ENCODE measurements at places on chromosomes 2 and 18.

DNA sequence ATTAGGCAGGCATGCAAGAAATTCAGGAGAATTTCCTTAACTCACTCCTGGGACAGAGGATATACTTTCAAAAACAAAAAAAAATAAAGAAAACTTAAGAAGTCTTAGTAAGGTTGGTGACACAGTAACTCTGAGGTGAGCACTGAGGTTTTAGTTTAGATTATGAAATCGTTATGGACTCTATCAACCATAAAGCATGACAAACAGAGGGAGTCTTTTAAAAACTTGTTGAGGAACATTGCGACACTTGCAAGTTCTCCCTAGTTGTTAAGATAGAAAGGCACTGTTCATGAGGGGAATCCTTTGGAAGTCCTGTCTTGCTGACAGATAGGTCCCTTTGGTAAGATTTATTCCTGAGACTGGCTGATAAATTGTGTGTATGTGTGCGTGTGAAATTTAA lies 194.3 kb upstream of the ERBB4 start:
- no peak for DNase-seq

- DNase-seq = no peak
Observed at GRCh38 chr2:207750345-207750744, 19.4 kb downstream of the FZD5 start.

- peak; percentile 44 for DNase-seq
Observed at GRCh38 chr2:236745420-236746210, 176.0 kb downstream of the ACKR3 start.

GRCh38 chr18:27605107-27605834 lies 420.2 kb upstream of the CHST9 start:
- DNase-seq = peak; percentile 6

GRCh38 chr2:153232464-153232863 lies 246.1 kb downstream of the RPRM start:
- DNase-seq = no peak

DNA sequence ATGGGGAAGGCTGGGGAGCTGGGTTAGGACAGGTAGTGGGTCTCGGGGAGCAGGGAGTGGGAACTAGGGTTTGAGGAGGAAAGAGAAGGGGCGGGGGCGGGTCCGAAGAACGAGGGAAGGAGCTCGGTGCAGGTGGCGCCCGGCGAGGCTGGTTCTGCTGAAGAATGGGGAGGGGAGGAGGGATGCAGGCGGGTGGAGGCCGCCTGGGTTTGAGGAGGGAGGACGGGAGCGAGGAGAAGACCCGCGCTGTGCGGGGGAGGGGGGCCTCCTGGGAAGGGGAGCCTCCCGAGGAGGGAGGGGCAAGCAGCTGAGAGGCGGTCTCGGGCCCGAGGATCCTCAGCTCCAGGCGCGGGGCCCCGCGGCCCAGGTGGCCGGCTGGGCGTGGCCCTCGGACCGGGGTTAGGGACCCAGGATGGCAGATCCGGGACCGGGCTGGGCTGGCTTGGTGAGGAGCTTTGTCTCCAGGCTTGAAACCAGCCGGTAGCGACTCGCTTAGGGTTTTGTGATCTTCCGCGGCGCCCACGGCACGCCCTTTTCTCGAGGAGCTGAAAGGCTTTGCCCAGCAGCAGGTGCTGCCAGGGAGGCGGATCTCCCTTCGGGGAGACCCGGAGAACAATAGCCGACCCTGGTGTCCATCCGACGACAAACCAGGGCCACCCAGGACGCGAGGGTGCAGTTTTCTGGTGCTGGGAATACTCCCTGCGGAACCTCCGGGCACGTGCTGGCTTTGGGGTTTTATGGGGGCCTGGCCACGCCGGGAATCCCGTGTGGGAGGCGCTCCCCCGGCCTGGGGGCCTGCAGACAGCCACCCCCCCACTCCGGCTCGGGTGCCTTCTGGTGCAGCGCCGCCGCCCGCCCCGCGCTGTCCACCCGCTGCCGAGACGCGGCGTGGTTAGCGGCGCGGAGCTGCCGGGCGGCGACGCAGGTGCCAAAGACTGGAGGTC lies 1.4 kb downstream of the DPYSL5 start:
- DNase-seq = peak; percentile 37

- no peak for DNase-seq
Observed at GRCh38 chr2:40302751-40303325, 149.1 kb downstream of the SLC8A1 start.

DNA sequence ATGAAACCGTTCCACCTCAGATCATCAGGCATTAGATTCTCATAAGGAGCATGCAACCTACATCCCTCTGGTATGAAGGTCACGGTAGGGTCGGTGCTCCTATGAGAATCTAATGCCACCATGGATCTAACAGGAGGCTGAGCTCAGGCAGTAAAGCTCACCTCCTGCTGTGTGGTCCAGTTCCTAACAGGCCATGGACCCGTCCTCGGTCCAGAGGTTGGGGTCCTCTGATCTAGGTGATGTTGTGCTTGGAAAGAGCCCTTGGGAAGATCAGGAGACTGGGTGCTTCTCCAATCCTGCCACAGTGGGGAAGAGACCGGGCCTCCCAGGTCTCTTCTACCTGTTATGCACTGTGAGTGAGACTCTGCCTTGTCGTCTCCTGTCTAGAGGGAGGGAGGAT lies 104.6 kb downstream of the ACKR3 start:
- no peak for DNase-seq

- no peak for DNase-seq
Observed at GRCh38 chr2:174656676-174657176, 59.1 kb upstream of the WIPF1 start.

DNA sequence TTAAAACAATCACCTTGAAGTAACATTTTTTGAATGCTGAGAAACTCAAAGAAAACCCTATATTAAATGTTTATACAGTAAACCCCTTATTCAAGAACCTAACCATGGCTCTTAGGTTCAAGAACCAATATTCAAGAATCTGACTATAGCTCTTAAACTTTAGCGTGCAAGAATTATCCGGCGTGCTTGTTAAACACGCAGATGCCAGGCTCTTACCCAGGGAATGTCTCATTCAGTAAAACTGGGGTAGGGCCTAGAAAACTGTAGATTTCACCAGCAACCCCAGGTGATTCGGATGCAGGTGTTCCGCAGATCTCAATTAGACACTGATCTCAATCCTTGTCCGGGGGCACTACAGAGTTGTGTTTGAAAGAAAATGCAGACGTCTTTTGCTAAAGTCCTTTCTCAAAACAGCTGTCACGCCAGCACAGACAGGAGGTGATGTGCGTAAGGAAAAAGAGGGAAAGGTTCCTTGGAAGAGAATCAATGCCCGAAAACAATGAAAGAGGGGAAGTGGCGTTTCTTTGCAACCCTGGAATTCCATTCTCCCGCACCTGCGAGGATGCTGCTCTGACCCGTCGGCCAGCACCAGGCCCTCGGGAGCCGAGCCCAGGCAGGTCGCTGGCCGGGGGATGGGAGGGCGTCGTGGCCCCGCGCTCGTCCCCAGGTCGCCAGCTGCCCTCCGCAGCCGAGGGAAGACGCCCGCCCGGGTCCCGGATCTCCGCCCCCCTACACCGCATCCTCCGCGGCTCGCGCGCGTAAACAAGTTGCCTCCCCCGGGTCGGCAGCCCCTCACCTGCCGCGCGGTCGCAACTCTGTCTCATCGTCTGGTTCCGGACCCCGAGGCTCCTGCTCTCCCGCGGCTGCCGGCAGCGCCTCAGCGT lies 851 bp downstream of the EIF2AK3 start:
- peak; percentile 16 for DNase-seq

DNA sequence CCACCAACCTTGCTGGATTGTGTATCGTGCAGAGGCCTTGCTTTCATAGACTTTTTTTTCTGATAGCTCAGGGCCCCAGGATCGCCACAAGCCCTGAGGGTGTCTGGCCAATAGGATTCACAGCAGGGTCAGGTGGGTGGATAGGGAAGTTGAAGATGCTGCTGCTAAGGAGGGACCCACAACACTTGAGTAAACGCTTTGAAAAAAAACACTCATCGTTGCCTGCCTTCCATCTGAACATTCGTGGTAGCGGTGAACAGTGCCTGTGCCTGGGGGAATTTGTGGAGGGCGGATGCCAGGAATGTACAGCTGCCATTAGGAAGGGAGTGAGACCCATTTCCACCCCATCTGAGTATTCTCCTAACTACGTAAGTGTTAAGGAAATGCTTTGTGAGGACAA lies 104.6 kb upstream of the TPO start:
- no peak for DNase-seq

DNA sequence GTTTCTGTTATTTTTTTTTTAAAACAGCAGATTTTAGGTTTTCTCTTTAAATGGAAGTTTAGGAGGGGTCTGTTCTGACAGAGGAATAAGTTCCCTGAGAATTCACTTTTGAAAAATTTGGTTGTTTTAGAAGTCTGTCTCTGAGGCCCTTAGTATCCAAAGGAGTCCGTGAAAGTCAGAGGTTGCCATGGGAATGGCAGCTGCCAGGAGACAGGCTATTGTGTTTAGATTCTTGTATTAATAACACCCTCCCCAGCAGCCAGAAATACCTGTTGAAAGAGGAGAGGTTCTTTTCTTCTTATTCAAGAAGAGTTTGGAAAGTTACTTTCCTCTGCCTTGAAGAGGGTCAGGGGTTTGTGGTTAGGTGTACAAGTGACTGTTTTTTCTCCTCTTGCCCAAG lies 29.5 kb downstream of the TNP1 start:
- no peak for DNase-seq

- DNase-seq = no peak
Observed at GRCh38 chr2:214649440-214650205, 159.9 kb downstream of the BARD1 start.

DNA sequence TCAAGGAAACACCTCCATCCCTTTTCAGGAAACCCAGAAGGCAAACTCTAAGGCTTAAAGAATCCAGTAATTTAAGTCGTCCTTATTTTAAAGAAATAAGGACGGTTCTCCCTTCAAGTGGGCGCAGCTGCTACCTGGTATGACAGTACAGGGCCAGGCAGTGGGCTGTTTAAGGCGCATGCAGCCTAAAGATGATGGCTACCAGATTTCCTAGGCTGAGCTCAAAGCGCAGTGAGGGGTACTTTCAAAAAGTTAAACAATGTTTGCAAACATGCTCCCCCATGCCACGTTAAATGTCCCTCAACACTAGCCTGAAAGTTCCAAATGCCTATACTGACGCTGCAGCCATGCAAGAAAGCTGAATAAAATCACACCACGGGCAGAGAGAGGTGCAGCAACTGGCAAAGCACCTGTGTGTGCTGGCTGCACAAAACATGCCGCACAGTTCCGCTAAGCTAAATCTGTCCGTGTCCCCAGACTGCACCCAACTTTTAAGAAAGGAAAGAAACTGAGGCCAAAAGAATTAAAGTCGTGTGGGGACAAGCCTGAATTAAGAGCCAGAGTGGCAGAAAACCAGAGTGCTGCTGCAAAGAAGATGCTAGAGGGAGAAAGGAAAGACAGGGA lies 583 bp downstream of the HIBCH start:
- no peak for DNase-seq

- DNase-seq = no peak
Observed at GRCh38 chr18:55086906-55087305, 127.6 kb upstream of the CCDC68 start.

GRCh38 chr2:48482313-48482712 lies 47.6 kb upstream of the STON1 start:
- no peak for DNase-seq

DNA sequence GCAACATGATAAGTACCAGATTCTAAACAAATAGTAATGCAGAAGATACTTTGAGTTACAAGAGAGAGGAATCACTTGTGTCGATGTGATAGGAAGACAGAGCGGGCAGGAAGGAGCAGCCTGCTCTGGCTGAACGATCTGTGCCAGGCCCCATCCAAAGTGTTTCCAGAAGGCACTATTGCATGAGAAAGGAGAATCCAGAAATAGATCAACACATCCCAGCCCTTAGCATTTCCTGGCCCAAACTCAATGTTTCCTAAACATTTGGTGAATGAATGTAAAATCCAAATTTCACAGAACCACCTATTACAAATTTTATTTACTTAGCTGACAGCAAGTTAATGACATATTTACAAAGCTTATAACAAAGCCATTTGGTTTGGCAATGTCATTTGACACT lies 257.2 kb downstream of the TXNL1 start:
- DNase-seq = no peak

- no peak for DNase-seq
Observed at GRCh38 chr2:64681479-64681967, 27.8 kb upstream of the SERTAD2 start.

DNA sequence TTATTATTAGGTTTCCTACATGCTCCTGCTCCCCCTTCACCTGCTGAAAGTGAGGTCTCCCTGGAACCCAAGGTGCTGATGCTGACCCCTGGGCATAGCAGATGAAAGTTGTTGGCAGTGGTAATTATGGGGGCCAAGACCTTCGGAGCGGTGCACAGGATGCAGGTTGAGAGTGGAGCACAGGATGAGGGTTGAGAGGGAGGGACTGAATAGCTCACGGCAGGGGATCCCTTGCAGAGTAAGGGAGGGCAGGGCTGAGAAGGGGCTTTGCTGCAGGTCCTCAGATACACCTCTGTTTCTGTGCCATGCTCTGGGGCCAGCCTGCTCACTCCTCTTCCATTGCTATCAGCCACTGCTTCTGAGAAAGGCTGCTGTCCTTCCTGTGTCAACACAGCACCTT lies 163.3 kb downstream of the FHOD3 start:
- no peak for DNase-seq

DNA sequence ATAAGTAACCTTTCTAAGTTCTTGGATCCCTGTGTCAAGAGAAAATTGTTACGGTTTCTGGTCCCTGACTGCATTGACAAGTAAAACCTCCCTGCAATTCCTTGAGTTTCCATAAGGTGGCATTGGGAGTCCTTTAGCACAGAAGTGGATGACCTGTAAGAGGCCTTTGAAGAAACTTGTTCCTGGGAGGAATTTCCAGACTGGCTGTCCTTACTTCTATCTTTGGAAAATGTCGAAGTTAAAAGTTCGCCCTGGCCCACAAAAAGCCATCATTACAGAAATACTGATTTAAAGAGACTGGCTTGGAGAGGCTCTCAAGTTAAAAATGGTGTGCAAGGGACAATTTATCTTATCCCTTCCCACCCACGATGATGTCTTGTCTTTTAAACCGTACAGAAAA lies 218.4 kb downstream of the CDH20 start:
- peak; percentile 47 for DNase-seq

GRCh38 chr2:85889627-85890281 lies 964 bp upstream of the ST3GAL5 start:
- DNase-seq = no peak

DNA sequence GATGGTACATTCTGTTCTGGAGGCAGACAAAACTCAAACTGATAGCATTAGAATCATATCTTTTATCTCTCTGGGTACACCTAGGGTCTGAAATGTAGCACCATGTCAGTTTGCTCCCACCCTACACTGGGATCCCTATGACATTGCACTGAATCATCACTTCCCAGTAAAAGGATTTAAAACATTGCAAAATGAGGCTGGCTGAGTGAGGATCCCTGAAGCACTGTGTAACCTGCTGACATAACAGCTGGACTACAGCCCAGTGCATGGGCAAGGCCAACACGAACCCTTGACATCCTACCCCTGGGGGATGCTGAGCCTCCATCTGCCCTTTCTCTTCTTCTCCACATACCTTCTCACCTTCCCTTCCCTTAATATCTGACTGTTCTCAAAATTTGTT lies 253.2 kb downstream of the TTC32 start:
- DNase-seq = no peak

- DNase-seq = no peak
Observed at GRCh38 chr2:109213646-109214433, 84.8 kb downstream of the SH3RF3 start.

- no peak for DNase-seq
Observed at GRCh38 chr18:35289727-35290093, 319 bp downstream of the ZSCAN30 start.

GRCh38 chr18:58323866-58324762 lies 280.1 kb downstream of the NEDD4L start:
- DNase-seq = no peak
